Stimulated activated CD8-positive, alpha-beta memory T cell treated with anti-CD3 and anti-CD28 coated beads, Interleukin-7, amount 100 ng/mL, for 48 hours (primary cell): ENCODE measurements at places on chromosomes 12 and 14.

GRCh38 chr14:101194373-101195308 lies 291.1 kb upstream of the RTL1 start:
- DNase-seq: no peak

DNA sequence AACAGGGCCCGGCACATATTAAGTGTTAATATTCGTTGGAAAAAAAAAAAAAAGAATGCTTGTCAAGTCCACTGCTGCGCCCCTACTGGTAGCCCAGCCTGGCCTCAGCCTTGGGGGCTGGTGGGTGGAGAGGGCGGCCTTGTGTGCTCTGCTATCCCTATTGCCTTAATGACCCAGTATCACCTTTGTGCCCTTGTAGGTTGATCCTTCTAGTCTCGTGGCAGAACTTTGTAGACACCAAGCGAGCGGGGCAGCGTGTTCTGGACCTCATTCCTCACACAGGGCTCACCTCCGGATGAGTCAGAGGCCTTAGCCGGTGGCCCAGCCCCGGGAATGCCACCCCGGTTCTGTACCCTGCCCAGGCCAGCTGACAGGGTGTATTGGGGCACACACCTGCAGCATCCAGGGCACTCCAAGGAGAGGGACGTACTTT lies 1.8 kb upstream of the RCOR1 start:
- DNase-seq: no peak

DNA sequence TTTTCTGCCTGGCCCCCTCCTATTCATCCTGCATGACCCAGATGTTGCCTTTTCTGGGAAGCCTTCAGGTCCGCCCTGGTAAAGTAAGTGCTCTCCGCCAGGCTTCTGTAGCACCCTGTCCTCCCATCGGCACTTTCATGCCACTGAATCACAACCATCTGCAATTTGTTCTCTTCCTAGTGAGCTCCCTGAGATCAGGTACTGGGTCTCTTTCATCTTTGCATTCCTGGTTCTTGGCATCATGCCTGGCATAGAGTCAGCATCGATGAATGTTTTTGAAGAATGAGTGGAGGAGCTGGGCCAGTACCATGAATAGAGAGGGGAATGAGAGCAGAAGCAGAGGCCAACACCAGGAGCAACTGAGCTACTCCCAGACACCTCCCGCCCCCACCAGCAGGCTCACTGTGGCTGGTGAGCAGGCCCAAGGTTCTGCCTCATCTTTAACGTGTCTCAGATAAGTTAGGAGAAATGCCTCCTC lies 13.1 kb downstream of the ZDHHC22 start:
- no peak for DNase-seq

- no peak for DNase-seq
Observed at GRCh38 chr12:10406725-10407124, 2.8 kb downstream of the KLRC4 start.

DNA sequence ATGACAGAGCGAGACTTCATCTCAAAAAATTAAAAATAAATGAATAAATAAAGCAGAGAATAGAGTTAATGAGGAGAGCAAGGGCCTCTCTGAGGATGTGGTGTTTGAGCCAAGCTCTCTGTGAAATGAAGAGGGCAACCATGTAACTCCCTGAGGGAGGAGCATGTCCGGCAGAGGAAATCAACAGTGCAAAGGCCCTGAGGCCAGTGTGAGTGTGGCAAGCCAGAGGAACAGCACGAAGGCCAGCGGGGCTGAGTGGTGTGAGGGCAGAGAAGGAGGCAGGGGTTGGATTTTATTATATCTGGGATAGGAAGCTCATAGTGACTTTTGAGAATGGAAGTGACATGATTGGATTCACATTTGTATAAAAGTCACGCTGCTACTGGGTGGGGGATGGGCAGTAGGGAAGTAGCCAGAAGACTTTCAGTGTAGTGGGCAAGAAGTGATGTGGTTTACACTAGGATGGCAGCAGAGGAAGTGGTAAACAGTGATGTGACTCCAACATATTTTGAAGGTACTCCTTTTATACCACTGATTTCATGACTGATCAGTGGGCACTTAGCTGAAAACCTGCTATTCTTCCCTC lies 10.3 kb upstream of the LRP1-AS start:
- DNase-seq: no peak

GRCh38 chr12:58731096-58731495 lies 189.2 kb downstream of the LRIG3 start:
- DNase-seq: no peak

DNA sequence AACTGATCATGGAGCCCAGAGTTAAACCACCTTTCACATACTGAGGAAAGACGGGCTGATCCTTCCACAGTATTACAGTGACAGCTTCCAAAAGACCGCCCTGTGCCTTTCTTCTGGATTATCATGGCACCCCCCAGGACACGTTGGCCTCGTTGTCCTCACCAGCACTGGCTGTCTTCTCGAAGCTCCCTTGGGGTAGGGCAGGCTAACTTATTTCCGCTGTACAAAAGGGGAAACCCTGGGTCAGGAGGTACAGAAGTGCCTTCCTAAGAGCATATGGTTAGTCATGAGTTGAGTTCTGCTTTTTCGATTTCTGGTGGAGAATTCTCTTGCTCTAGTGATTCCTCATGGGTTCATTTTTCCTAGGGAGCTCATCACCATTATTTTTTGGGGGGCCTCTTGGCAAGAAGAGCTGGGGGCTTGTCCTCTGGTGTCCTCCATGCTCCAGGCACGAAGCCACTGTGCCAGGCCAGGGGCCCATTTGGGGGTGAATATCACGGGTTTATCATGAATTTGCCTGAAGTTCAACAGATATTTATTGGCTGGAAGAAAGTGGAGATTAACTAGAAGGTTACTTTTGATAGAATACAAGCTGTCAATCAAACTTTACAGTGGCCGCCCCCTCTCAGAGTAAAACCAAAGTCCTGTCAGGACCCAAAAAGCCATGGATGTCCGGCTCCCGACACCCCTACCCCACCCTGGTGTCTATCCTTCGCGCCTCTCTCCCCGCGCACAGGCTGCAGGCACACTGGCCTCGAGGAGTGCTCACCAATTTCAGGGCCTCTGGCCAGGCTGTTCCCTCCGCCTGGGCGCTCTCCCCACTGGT lies 8.8 kb upstream of the TRAF3 start:
- no peak for DNase-seq

GRCh38 chr12:27822076-27822712 lies 42.2 kb upstream of the MANSC4 start:
- peak; percentile 75 for DNase-seq

- DNase-seq: no peak
Observed at GRCh38 chr14:29370024-29370423, 557.6 kb downstream of the PRKD1 start.

GRCh38 chr14:73726025-73726961 lies 12.1 kb upstream of the PNMA1 start:
- DNase-seq: no peak

- no peak for DNase-seq
Observed at GRCh38 chr12:59708064-59708463, 112.2 kb downstream of the SLC16A7 start.

GRCh38 chr12:97168804-97169203 lies 261.7 kb downstream of the NEDD1 start:
- no peak for DNase-seq

DNA sequence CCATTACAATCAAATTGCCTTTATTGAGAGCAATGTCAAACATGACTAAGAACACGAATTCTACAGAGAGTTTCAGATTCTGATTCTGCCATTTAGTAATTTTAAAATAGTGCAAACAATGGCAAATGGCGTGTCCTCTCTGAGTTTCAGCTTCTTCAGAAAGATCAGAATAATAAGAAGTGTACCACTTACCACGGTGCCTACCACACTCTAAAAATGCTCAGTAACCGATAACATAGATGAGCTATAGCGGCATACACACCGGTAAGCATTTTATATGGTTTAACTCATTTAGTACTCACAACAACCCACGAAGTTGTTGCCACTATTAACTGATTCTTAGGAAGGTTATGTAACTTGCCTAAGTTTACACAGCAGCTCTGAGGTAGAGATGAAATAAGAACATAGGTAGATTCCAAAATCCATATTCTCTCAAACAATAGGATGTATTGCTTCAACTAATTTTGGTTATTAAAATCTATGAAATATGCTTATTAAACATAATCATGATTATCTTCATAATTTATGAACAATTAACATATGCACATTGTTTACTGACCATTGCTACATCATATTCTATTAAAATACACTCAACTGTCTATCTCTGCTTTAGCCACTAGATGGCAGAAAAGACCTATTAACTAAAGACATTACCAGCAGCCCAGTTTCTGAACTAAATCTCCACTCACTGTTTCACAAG lies 38.3 kb downstream of the SLC6A15 start:
- no peak for DNase-seq

- DNase-seq: no peak
Observed at GRCh38 chr12:73421832-73422231, 1115.8 kb upstream of the ATXN7L3B start.

GRCh38 chr12:88258396-88258795 lies 116.3 kb downstream of the TMTC3 start:
- DNase-seq: no peak

DNA sequence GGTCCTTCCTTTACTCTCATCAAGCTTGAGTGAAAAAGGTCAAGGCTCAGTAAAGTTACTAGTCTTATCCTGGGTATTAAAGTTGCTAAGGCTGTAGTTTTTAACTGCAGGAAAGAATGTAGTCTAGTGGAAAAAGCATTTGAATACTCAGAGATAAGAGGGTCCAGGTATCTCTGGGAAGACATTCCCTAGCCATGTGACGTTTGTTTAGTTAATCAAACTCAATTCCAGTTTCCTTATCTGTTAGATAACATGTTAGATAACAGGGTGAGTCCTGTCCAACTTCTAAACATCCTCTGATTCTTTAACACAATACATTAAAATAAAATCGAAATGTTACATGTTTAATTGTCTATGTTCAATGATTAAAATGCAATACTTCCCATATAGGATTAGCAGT lies 720.7 kb upstream of the LMO3 start:
- no peak for DNase-seq

DNA sequence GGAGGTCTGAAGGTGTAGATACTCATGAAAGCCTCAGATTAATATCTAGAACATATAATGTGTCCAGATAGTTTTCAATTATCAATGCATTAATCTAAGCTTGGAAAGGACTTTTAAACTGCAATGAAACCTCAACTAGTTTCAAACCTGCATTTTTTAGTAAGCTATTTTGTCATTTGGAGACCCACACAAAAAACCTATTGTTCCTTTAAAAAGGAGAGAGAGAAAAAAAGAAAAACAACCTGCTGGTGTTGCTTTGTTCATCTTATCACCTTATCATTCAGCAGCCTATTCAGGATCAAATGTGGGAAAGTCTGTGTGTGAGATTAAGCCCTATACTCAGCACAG lies 215.7 kb upstream of the PLEKHG7 start:
- DNase-seq: no peak

GRCh38 chr12:108594-108993 lies 42.0 kb downstream of the IQSEC3 start:
- DNase-seq: no peak

DNA sequence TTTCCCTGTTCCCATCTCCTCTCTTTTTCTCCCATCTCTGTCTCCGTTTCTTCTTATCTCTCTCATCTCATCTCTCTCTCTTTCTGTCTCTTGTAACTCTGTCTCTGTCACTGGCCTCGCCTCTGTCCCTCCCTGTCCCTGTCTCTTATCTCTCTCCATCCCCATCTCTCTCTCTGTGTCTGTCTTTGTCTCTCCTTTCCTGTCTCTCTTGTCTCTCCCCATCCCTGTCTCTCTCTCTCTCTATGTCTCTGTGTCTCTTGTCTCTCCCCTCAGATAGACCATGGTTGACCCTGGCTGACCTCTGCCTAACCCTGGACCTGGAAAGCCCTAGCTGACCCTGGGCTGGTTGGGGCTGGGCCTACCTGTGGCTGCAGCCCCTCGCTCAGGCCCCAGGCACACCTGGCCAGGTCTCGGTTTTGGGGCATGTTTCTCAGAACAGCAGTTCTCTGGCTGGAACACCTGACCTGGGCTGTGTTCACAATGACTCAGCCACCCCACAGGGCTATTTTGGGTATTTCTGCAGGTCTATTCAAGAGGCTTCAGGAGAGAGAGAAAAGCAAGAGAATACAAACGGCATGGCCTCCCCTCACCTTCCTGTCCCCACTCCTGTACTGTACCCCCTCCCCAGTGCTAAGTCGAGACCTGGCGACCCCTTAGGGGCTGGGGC lies 174.4 kb downstream of the TMEM121 start:
- no peak for DNase-seq

DNA sequence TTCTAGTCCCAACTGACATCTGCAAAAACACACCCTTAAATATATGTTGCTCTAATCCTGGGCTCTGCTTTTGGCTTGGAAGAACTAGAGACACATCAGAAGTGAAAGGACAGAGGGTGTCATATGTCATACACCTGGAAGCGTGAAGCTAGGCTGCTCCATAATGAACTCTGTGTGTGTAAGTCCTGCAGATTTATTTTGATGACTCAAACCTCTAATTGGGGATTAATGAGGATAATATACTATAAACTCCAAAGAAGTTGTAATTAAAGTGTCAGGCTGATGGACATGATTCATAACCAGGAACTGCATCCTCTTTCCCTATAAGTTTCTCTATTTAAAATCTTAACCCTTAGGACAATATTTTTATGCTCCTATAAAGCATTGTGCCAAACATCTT lies 4.4 kb upstream of the KCNK10 start:
- no peak for DNase-seq

DNA sequence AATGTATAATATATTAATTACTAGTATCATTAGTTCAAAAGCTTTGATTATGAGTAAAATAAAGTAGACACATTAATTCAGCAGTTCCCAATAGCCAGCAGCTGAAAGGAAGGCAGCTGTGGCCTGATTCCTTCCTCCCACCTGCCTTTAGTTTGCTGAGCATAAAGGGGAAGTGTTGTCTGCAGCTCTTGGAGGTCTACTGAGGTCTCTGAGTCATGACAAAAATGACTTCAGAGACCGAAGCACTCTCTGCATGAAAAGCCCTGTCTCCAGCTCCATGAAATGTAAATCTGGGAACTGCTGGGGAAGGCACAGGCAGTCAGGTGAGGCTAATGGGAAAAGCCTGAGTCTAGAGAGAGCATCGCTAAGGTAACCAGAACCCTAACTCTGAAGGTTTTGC lies 165.4 kb downstream of the NRXN3 start:
- no peak for DNase-seq

GRCh38 chr14:104639885-104640548 lies 35.4 kb upstream of the TMEM179 start:
- peak; percentile 21 for DNase-seq

- peak; percentile 73 for DNase-seq
Observed at GRCh38 chr12:42325653-42326474, at the start of the genes PPHLN1 and ZCRB1. TSS of gene PPHLN1 (plus strand) at chr12:42326167. CDS start at chr12:42335903, 9,736 bp downstream. TSS of gene ZCRB1 (minus strand) at chr12:42326094. CDS start at chr12:42324102, 1,992 bp downstream.

DNA sequence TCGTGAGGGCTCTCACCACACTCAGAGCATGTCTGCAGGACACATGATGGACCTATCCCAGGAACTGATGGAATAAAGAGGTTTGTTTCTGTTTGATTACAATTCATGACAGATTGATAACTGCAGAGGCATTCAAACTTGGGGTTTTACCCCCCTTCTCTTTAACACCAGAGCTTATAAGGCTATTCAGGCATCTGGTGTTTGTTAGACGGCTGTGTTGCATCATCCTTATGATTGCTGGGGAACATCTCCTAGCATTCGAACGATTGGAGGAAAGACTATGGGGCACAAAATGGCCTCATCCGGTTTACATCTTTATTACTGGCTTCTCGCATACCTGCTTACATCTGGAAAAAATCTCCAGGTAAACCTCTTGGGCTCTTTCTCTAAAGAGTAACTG lies 191.8 kb downstream of the MSRB3 start:
- DNase-seq: no peak
